ENCODE measurements at places on chromosomes 13 and 19. TPM values are rescaled to one million over a fixed set of nuclear protein-coding genes. Genes with fewer than 3 reads are reported as not detected.

DNA sequence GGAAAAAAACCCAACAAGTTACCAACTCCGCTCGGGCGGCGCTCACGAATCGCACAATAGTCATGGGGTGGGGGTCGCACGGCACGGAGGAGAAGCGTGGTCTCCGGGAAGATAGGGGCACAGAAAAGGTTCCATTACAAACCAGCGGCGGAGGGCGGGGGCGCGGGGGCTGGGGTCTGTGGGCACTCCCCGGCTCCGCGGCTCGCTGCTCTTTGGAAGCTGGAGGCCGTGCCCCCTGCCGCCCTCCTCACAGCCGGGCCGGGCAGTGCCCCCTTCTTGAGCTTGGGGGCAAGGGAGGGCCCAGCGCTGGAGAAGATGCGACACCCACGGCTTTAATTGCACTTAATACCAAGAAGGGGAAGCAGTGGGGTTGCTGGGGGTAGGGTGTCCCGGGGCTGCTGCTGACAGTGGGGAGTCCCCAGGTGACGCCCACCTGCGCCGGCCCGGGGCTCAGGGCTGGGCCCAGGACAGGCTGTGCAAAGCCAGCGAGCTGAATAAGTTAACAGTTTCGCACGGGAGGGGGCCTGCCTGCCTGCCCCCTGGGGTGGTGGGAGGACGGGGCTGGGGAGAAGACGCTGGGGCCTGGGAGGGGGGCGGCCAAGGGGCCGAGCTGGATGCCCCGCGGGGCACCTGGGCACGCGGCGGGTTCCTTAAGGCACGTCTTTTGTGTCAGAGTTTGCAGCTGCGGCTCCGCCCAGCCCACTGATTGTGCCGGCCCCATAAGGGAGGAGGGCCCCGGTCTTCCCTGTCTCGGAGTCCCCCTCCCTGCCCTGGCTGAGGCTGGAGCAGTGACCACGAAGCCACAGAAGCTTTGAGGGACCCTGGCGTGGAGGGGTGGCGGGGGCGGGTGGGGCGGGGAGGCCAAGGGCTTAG is 9.8 kb downstream of the DCAF15 start:
- no peak for DNase-seq

- DNase-seq = no peak
Measured at GRCh38 chr13:30719525-30719914, 15.8 kb upstream of the ALOX5AP start.

DNA sequence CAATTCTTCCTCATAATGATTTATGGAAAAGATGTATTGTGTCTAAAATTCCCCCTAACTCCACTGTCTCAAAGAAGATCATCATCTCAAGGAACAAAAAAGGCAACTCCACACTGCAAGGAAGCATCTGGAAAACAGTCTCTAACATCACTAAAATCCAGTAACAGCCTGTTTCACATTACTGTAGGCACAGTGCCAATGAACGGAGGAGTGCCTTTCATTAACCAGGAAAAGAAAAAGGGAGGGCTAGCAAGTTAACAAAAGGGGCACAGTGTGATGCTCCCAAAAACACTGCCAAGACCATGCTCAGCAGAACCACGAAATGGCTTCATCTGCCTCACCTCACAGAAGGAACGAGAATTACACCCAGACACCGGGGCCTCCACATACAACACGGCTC is 8.5 kb downstream of the TMTC4 start:
- DNase-seq = no peak

DNA sequence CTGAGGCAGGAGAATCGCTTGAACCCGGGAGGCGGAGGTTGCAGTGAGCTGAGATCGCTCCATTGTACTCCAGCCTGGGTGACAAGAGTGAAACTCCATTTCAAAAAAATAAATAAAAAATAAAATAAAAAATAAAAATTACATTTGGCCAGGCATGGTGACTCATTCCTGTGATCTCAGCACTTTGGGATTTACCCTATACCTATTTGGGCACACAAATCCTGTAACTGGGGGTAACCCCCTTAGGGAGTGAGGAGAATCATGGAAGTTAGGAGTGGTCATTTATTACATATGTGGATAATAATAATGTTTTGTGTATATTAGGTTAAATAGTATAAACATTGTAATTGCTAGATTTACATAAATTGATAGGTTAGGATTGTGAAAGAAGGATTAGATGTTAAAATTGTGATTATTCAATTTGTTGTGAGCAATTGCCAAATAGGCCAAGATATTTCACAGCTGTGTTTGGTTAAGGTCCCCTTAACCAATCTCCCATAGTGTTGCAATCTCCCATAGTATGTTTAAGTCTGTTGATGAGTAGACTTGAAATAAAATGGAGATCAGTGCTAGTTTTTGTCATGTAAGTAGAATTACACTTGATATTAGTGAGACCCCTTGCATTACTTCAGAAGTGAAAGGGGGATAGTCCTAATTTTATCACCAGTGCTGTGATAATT is 30.7 kb downstream of the ZNF844 start:
- no peak for DNase-seq

DNA sequence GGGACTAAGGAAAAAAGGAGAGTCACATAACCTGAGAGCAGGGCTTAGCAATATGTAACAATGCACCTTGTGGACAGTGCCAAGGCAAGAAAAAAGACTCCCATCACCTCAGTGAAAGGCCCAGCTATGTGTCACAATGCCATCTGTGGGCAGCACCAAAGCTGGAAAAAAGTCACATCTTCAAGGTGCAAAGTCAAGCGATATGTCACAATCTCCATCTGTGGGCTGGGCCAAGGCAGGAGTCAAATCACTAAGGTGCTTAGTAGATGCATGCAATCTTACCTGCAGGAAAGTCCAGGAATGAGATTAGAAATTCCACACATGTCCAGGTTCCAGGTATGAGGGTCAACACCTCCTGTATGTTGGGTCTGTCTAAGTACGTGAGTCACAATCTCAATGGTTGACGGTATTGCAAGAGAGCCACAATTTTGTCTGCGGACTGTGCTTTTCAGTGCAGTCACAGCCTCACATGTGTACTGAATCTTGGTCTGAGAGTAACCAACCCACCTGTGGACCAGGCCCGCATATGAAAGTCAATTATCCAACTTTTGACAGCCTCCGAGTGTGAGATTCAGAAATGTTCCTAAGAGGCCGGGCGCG is 14.8 kb upstream of the ZNF43 start:
- DNase-seq = no peak

- DNase-seq = no peak
Measured at GRCh38 chr13:39557285-39557955, 45.6 kb downstream of the LHFPL6 start.

DNA sequence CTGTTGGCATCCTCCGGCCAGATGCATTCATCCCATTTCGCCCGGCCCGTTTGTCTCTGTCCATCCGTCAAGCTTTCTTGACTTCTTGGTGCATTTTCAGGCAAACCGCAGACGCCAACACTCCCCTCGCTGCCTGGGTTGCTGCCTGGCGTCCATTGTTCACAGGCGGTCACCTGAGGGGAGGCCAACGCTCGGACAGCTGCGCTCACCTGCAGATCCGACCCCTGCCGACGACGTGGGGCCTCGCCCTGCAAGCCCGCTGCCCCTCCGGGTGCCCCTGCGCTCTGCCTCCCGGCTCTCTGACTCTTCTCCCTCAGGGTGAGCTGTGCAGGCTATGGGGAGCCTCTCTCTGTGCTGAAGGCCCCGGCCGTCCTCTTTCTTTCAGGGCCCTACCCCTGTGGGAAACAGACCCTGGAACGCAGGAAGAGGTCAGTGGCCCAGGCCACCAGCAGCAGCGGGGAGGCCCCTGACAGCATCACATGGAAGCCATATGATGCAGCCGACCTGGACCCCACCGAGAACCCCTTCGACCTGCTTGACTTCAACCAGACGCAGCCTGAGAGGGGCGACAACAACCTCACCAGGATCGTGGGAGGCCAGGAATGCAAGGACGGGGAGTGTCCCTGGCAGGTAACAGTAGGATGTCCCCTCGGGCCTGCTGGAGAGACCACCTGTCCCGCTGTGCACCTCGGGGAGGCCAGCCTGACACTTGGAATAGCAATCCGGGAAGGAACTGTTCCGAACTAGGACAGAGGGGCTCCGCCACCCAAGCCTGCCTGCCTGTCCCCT is 14.8 kb upstream of the PROZ start:
- no peak for DNase-seq

GRCh38 chr13:65166675-65167074 is 2063.5 kb downstream of the PCDH9 start:
- DNase-seq = no peak

DNA sequence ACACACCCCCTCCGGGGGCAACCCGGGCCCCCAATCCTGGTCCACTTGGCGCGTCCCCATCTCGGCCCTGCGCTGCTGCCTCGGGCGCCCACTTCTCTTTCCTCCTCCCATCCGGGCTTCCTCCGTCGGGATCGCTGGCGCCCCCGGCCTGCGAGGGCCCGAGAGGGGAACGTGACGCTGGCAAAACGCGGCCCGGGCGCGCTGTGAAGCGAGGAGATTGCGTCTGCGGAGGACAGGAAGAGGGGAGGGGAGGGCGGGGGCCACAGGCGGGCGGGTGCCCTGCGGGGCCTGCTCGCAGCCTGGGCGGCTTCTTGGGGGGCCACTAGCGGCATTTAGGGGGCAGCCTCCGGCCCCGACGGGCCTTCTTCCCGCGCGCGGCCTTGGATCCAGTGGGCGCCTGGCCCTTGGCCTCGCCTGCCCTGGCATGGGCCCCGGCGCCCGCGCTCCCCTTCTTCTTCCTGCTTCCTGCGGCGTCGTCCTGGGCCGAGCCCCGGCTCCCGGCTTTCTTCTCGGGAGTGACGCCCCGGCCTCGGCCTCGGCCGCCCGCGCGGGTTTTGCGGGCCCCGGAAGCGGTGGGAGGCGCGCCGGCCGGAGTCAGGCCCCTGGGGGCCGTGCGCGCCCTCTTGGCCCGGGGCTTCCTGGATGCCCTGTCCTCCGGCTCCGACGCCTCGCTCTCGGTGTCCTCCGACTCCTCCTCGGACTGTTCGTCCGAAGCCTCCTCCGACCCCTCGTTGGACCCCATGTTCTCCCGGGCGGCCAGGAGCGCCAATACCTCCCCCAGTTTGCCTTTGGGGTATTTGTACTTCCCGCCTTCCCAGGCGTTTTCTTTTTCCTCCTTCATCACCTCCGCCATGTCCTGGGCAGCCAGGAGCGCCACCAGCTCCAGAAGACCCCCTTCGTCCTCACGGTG is 2.2 kb downstream of the PNMA8B start:
- DNase-seq = no peak

DNA sequence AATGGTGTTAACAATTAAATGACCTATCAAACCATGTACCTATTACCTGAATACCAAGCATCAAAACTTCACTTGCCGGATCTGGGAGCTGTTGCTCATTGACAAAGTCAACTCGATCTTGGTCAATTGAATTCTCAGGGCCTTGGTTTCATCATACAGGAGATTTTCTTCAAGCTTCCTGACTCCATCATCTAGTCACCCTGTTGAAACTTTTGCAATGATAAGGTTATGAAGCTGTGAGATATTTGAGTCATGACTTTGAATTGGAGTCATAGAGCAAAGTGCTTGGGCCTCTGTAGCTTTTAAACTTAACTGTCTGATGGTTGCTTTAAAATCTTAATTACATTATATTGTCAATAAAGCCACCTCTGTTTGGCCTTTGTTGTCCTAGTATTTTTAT is 260.9 kb downstream of the COG6 start:
- DNase-seq = no peak

ATP1A3 gene
- not detected for polyA plus RNA-seq

VSTM2B gene
- polyA plus RNA-seq = 0.69 TPM

GRCh38 chr13:105616333-105617075 is 919.0 kb downstream of the EFNB2 start:
- DNase-seq = no peak

INAFM1 gene
- polyA plus RNA-seq = 5.5 TPM

- no peak for DNase-seq
Measured at GRCh38 chr19:14030997-14031718, 404 bp upstream of the IL27RA start.

LRRC25 gene
- polyA plus RNA-seq = 1.2 TPM

- DNase-seq = no peak
Measured at GRCh38 chr13:95192998-95193397, 108.3 kb downstream of the ABCC4 start.

GRCh38 chr19:18157465-18158063 is 4.6 kb downstream of the PIK3R2 start:
- no peak for DNase-seq

GRCh38 chr19:5964816-5965565 is 12.9 kb downstream of the RANBP3 start:
- no peak for DNase-seq

CFAP97D2 gene
- polyA plus RNA-seq = 9.5 TPM

GRCh38 chr19:31962561-31962996 is 382.8 kb upstream of the ZNF507 start:
- peak; percentile 77 for DNase-seq

DNA sequence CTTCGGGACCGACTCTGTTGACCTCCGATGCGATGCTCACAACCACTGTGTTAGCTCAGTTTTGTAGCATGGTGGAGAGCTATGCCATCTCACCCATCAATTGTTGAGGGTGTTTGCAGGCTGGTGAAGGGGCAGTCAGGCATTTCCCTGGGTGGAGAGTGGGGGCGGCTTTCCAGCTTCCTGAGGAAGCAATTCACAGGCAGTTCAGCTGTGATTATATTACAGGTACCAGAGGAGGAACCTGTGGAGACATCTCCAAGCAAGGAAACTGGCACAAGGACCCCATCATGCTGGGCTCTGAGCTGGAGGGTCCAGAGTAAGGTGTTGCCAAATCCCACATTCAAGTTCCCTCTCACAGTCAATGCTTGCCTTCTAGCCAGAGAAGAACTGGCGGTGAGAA is 166.0 kb upstream of the ZNF536 start:
- DNase-seq = no peak

DNA sequence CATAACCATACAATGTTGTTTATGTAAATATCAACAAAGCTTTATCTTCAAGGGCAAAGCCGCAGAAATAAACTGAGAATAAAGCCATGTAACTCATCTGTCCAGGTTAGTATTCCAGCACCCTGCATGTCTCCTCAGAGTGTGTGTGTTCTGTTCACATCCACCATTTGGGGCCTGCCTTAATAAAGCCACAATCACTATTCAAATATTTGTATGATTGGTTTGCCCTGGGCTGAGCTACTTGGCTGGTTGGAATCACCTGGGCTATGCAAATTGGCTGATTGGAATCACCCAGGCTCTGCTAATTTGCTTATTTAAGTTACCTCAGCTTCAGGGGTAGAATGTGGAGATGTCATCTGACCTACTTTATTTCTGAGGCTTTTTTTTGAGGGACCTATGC is 42.4 kb upstream of the ZNF737 start:
- DNase-seq = no peak

DNA sequence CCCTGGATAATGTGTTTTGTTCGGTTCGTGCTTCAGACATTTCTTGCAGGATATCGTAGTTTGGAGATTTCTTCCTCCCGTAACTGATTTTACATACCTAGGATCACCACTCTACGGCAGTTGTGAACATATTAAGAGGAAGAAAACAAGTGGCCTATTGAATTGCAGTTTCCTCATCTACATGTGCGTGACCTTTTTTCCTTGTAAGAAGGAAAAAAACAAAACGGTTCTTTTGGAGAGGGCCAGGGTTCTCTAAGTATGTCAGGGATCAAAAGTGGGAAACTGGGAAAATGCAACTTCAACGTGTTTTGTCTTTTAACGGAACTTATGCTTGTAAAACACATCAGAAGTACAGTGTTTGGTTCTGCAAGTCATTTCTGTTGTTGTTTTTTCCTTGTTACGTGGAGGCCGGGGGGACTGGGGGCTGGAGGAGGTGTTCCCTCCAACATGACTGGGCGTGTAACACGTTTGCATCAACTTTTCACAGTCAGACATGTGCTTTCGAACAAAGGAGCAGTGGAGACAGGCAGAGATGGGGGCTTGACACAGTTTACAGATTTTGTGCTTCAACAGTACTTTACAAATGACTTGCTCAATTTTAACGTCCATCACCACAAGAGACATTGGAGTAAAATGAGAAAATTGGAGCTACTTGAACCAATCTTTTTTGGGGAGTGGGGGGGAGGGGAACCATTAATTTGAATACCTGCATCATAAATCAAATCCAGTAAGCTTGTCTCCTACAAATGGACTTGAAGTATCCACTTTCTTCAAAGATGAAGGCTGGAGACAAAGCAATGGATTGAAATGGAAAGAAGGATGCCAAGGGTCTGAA is 3.8 kb downstream of the ZC3H4 start:
- no peak for DNase-seq

Data from right renal cortex interstitium (tissue), 3 donors.